ENCODE measurements at places on chromosomes 1 and 21. TPM values are rescaled to one million over a fixed set of nuclear protein-coding genes. Genes with fewer than 3 reads are reported as not detected.

The FNDC10 gene
- 0.76 TPM for total RNA-seq

The TMEM81 gene
- 2.3 TPM for total RNA-seq

The KRTAP21-2 gene
- not detected for total RNA-seq

The BSND gene
- not detected for total RNA-seq

The RBM15 gene
- total RNA-seq: 35.2 TPM

The UBL4B gene
- not detected for total RNA-seq

The CDA gene
- total RNA-seq: not detected

The IVL gene
- total RNA-seq: not detected

The RAB25 gene
- not detected for total RNA-seq

The OR10J1 gene
- total RNA-seq: not detected

The MR1 gene
- total RNA-seq: 17.4 TPM

The TIPRL gene
- 60.4 TPM for total RNA-seq

The C1orf185 gene
- not detected for total RNA-seq

The TMPRSS2 gene
- total RNA-seq: not detected

The PRRX1 gene
- total RNA-seq: 1.2 TPM

The SLAMF1 gene
- not detected for total RNA-seq

The POTED gene
- not detected for total RNA-seq

The HSD3B1 gene
- not detected for total RNA-seq

The SLC30A1 gene
- total RNA-seq: 14.5 TPM

The AK5 gene
- 1.4 TPM for total RNA-seq

The ADAM30 gene
- not detected for total RNA-seq

The CELA3A gene
- total RNA-seq: not detected

The EDEM3 gene
- 21.6 TPM for total RNA-seq

The SGIP1 gene
- total RNA-seq: 0.41 TPM

The ANGPTL1 gene
- total RNA-seq: 0.13 TPM

The NUAK2 gene
- 5.8 TPM for total RNA-seq

The YOD1 gene
- 5.6 TPM for total RNA-seq

The GSTM2 gene
- 19.3 TPM for total RNA-seq

The IFI44 gene
- 29.8 TPM for total RNA-seq

The TCHHL1 gene
- not detected for total RNA-seq

The AMY1A gene
- total RNA-seq: not detected

The KRTAP25-1 gene
- total RNA-seq: not detected
